NCI-H774 (cell line): ENCODE measurements at places on chromosomes 13 and 19.

GRCh38 chr13:104532132-104532531 lies 1465.9 kb upstream of the SLC10A2 start:
- DNase-seq, result no peak

DNA sequence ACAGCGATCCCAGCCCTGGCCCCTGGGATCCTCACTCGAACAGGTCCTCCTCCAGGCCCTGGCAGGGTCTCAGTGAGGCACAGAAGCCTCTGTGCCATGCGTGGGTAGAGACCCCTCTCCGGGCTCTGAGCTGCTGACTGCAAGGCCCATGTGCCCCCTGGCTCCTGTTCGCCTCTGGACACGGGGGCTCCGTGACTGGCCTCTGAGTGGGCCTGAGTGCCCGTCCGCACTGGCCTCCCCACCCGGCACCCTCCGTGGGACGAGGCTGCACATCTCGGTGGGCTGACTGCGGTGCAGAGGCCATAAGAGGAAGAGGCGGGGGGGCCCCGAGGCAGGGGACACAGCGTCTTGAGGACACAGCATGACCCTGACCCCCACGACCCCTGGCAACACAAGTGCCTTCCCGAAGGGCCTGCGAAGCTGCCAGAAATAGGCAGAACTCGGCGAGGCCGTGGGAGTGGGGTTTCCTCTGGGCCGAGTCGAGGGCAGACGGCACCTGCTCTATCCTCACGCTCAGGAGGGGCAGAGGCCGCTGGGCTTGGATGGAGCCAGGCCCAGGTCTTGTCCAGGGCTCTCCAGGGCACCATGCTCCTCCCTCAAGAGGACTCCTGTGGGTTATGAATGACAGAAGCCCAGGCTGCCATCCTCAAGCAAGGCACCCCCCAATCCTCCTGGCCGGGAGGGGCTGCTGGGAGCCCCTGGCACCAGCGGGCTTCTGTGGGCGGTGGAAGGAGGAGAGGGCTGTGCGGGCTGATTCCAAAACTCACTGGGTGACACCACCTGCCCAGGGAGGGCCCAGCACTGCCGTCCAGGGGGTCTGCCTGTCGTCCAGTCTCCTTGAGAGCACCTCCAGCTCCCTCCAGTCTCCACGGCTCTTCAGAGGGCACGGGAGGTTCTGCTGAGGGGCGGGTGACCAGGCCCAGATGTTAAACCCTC lies 52.6 kb downstream of the RASA3 start:
- no peak for DNase-seq

DNA sequence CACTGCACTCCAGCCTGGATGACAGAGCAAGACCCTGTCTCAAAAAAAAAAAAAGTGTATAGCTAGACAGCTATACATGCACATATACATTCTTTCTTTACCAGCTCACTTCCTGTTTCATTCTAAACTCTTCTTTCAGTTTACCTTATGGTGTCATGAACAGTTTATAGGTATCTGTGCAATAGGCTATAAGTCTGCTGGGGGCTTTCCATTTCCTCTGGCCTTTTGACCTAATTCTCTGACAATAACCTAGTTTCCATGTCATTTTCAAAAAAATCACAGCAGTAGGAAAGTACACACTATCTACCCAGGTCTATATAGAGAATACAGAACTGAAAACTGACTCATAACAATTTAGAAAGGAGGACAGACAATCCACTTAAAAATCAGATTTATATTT lies 24.4 kb upstream of the URAD start:
- no peak for DNase-seq

DNA sequence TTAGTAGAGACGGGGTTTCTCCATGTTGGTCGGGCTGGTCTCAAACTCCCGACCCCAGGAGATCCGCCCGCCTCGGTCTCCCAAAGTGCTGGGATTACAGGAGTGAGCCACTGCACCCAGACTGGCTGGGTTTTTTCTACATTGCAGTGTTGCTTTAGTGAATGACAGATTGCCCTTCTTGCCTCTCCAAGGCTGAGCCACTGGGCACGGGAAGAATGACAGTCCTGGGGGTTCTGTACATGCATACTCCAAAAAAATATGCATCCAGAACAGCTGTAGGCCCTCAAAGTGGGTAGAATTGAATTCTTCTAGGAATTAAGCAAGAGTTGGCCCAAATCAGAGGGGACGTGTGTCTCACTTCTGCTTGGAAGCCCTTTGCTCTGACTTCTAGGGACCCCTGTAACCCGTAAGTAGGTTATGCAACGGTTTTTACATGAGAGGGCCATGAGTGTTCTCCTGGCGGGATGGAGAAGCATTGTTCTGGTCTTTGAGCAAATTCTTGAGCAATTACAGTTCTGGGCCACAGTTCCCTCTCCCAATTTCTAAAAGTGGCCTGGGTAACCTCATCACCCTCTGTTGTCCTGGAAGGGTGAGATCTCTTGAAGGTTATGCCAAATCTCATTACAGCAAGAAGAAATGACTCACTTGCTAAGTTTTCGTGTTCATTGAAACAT lies 3.6 kb downstream of the ACTN4 start:
- DNase-seq, result no peak

DNA sequence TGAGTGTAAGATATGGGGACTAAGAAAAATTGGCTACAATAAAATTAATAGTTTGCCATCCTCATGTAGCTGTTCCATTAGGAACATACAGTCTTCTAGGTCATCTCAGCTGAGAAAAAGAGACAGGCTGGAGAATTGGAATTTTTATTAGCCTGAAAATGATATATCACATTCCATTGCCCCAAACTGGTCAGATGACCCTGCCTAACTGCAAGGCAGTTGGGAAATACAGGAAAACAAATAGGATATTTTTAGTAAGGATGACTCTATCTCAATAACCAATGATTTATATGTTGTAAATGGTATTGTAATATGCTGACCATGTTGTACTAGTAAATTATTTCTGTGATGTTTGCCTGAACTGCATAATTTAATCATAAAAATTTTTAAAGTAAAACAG lies 673.8 kb downstream of the PCDH9 start:
- no peak for DNase-seq

DNA sequence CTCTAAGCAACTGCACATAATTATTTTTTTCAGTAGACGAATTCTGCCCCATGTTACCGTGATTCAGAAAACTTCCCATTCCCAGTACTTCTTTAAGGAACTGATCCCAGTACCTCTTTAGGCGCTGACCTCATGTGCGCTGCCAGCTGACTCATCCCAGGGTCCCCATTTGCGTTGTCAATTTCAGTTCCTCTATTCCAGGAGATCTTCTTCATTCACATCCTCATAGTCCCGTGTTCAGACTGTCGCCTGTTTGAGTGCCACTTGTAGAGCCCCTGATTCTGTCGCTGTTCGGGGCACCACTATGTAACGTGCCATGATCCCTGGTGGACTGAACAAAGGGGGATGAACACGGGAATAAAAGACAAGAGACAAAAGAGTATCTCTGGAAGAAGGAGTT lies 16.4 kb downstream of the FPR3 start:
- DNase-seq, result no peak

DNA sequence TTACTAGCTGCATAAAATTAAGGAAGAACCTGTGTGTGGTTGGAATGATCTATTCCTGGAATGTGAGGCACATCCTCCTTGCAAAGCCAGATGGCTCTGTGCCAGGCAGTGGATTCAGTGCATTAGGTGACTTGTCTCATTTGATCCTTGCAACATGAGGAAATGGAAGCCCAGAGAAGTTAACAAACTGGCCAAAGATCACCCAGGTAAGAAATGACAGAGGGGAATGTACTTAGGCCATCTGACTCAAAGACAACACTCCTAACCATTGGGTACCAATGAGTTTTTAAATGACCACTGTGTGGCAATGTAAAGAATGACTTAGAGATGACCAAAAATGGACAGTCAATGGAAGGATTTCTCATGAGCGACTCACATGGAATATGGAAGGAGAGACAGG lies 114.2 kb upstream of the RXFP2 start:
- no peak for DNase-seq

DNA sequence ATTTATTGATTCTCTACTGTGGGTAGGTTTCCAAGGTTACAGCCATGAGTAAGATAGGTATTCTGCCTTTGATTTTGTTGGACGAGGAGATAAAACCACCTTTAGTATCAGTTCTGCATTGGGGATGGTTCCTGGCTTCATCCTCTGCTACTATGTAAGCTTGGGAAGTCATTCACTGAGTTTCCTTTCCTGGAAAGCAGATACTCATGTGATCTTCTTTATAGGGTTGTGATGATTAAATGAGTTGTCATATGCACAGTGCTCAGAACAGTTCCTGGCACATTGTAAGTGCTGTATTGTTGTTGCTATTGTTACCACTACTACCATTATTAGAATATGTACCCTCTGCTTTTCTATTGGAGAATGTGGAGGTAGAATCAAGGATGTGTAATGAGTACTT lies 13.1 kb upstream of the WTIP start:
- DNase-seq, result no peak

DNA sequence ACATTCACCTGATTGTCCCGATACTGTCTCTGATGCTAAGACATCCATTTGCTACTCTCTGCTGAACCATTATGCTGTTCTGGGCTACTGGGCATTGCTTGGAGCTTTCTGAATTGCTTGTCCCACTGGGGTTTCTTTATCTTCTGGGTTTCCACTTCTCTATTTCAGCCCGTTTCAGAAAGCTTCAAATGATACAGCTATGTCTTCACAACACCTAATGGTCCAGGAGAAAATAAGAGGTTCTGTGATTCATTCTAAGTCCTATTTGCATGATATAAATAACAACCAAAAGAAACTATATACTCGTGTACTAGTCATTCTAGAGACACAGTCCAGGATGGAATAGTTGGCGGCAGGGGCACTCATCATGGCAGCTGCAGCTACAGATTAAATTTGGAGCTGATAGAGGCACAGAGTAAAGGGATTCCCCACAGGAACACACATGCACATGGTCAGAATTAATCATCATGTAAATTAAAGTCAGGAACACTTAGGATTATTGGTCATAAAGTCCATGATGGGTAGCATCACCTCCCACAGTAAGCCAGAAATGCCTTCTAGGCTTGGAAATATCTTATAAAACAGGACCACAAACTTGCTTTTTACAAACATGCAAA lies 33.3 kb upstream of the SCEL start:
- no peak for DNase-seq

GRCh38 chr13:42373048-42373812 lies 101.3 kb downstream of the AKAP11 start:
- no peak for DNase-seq

DNA sequence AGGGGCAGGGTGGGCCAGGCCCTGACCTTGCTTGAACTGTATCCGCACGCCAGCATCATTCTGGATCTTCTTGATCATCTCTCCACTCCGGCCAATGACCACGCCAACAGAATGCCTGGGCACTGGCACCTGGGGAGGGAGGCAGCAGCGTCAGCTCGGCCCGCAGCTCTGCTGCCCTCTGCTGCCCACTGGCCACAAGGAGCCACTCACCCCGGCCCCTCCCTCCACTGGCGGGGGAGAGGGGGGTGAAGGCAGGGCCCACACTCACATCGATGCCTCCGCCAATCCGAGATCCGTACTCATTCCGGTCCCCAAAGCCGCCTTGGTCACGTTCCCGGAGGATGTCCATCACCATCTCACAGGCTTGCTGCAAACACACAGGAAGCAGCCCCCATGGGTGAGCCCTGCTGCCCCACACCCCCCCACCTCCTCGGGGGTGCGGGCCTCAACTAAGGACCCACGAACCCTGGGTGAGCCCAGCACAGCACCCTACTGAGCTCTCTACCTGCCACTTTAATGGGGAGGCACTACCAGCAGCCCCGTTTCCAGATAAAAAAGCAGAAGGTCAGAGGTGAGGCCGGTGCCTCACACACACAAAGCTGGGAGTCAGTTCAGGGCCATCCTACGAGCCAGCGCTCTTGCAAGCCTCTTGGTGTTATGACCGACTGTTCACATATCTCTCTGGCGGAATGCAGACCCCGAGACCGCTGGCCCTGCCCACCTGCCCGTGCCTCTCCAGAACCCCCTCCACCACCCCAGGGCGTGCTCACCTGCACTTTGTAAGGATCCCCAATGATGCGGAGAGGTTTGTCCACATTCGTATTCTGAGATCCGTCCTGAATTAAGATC lies 6.7 kb downstream of the KHSRP start:
- DNase-seq, result no peak

- DNase-seq, result no peak
Observed at GRCh38 chr13:92177966-92178365, 779.5 kb downstream of the GPC5 start.

- no peak for DNase-seq
Observed at GRCh38 chr13:97319113-97319720, 97.1 kb downstream of the MBNL2 start.

DNA sequence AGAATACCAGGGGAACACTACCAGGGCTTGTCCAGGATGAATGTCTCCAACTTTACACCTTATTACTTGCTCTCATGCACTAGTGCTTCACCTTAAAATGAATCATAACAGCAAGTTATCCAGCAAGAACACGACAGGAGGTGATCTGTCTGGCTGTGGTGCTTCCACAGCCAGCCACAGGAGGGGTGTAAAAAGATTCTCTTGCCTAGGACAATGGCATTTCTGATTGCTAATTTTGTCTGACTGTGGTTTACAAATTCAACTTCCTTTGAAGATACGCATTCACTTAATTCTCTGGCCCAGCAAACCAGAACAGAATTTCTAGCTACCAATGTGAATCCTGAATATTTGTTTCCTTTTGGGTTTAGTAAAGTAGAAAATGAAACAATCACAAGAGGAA lies 23.1 kb upstream of the COG3 start:
- DNase-seq, result no peak

DNA sequence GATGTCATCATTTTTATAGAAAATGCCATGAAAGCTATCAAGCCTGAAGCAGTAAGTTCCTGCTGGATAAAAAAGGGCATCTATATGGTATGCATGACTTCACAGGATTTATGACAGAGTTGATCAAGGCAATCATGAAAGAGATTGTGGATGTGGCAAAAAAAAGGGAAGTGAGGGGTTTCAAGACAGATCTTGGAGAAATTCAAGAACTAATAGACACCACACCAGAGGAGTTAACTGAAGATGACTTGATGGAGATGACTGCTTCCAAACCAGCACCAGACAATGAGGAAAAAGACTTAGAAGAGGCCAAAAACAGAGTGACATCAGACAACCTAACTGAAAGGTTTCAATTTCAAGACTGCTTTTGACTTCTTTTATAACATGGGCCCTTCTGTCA lies 691.1 kb upstream of the SLC10A2 start:
- DNase-seq, result no peak

DNA sequence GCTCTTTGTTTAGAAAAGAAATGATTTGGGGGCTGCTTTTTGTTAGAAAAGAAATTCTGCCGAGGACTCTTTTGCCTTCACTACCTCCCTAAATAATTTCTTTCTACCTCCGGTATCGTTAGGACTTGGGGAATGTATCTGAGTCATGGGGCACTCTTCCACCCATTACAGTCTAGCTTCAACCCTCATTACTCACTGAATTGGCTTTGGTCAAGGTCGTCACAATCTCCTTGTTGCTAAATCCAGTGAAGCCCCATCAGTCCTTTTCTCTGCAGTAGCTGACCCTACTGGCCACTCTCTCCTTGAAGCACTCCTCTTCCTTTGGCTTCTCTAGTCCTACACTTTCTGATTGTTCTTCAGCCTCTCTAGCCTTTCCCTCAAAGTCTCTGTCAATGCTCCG lies 34.0 kb downstream of the WDR87 start:
- DNase-seq, result no peak

- DNase-seq, result no peak
Observed at GRCh38 chr19:51365211-51365964, 800 bp downstream of the ETFB start.
